ENCODE measurements at places on chromosomes 16 and 17. TPM values are rescaled to one million over a fixed set of nuclear protein-coding genes. Genes with fewer than 3 reads are reported as not detected.

GRCh38 chr16:70701036-70701435 lies 15.2 kb upstream of the MTSS2 start:
- no peak for DNase-seq

DNA sequence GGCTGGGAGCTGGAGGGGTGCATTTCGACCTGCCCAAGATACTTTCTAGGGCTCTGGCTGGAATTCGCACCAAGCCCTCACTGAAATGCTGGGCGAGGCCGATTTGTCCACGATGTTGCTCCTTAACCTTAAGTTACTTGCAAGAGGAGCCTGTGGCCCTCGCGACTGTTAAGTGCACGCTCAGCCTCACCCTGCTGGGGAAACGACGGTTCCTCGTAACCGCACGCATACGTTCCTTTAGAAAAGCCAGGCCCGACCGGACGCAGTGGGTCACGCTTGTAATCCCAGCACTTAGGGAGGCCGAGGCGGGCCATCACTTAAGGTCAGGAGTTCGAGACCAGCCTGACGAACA lies 607 bp upstream of the NCOR1 start:
- no peak for DNase-seq

GRCh38 chr17:30124273-30124796 lies 7.7 kb downstream of the NSRP1 start:
- DNase-seq: no peak

DNA sequence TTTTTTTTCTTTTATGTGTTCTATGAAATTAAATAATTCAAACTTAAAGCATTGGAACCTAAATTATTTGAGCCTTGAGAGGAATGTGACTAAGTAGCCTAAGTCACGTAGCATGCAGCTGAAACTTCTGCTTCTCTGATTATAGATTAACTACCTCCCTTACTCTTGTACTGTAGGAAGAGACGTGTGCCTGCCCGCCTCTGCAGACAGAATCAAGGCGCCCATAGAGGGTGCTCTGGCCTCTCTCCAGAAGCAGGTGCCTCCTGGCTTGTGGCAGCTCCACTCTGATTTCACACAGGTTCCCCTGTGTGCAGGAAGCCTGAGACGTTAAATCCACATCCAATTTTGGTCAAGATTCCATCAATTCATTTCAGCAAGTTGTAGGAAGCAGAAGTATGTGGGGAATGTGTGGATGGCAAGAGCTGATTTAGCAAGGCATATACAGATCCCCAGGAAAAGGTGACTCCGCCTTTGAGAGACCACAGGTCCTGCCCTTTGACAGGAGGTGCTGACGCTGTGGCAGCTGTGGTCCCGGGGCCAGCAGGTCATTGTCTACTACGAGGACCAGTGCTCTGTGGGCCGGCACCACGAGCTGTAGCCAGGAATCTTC lies 1418.8 kb downstream of the CDH11 start:
- DNase-seq: no peak

- peak; percentile 73 for DNase-seq
These were observed at the start of gene TLCD1 for GRCh38 chr17:28726226-28726626. Gene TLCD1, minus strand, starts transcription at chr17:28726233. Its CDS starts 136 bp downstream, at chr17:28726097.

DNA sequence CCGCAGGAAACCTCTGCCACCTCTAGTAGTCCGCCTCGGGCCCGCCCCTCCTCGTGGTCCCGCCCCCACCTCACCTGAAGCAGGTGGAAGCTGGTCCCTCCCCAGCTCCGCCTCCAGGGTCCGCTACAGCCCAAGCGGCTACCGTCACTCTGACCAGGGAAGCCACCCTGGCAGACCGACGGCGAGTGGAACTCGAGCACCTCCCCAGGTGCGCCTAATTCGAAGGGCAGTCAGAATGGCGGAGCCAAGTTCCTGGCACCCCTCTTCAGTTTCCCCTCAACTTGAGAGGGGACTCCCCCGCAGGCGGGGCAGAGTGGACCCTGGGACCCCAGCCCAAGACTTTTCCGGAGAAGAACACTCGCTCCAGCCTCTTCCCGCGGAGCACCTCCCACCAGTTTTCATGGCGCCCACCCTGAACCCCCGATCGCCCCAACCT lies 507 bp downstream of the FHOD1 start:
- DNase-seq: no peak

- no peak for DNase-seq
These were observed 1.2 kb upstream of the SLC13A5 start for GRCh38 chr17:6714315-6714874.

- no peak for DNase-seq
These were observed 36.3 kb upstream of the PRSS54 start for GRCh38 chr16:58331024-58331707.

GRCh38 chr16:10878644-10879501 lies 1.9 kb downstream of the CIITA start:
- DNase-seq: no peak

- peak; percentile 80 for DNase-seq
These were observed 91.3 kb downstream of the SNX29 start for GRCh38 chr16:12067714-12068401.

KRT20 gene
- total RNA-seq: not detected

NPIPA2 gene
- not detected for total RNA-seq

PPP1R1B gene
- total RNA-seq: not detected

TNP2 gene
- not detected for total RNA-seq
